ENCODE measurements at places on chromosomes 16 and 17. TPM values are rescaled to one million over a fixed set of nuclear protein-coding genes. Genes with fewer than 3 reads are reported as not detected.

The PRAC2 gene
- total RNA-seq, result not detected

The TEX14 gene
- total RNA-seq, result 0.73 TPM

The XAF1 gene
- 12.1 TPM for total RNA-seq

The SLC5A11 gene
- total RNA-seq, result not detected

The TIMP2 gene
- 99.7 TPM for total RNA-seq

The OTOP3 gene
- not detected for total RNA-seq

The PABPN1L gene
- total RNA-seq, result not detected

The TEX19 gene
- total RNA-seq, result under 0.01 TPM

The CCL15 gene
- total RNA-seq, result not detected

The LDHD gene
- 0.39 TPM for total RNA-seq

The TBC1D3H gene
- not detected for total RNA-seq

The KRTAP1-1 gene
- total RNA-seq, result not detected

The CPNE7 gene
- 29.9 TPM for total RNA-seq

The ABCC11 gene
- total RNA-seq, result under 0.01 TPM

The CCT6B gene
- total RNA-seq, result 0.37 TPM

The KCNAB3 gene
- under 0.01 TPM for total RNA-seq

The TBC1D28 gene
- not detected for total RNA-seq

The DNAH17 gene
- total RNA-seq, result not detected

The TK1 gene
- 101 TPM for total RNA-seq

The PPL gene
- total RNA-seq, result 90.0 TPM

Measured in subcutaneous preadipocyte (primary cell).